ENCODE measurements at places on chromosomes 16 and 17.

GRCh38 chr16:11245988-11246387 lies 10.0 kb downstream of the SOCS1 start:
- DNase-seq, result no peak

DNA sequence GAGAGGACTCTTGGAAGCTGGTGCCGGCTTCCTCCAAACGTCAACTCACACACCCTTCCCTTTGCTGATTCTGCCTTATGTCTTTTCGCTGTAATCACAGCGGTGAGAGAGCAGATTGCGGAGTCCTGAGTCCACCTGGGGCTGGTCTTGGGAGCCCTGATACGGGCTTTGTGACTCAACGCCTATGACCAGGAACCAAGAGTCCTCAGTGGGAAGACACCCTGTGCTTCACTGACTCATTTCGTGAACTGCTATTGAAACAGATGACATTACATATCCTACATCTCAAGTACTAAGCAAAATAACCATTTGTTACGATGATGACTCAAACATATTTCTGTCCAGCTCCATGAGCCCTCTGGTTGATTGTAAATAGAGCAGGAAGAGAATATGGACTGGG lies 90.7 kb upstream of the CREBBP start:
- no peak for DNase-seq

GRCh38 chr17:77631307-77631706 lies 327.2 kb upstream of the TNRC6C start:
- no peak for DNase-seq

- DNase-seq, result no peak
Observed at GRCh38 chr17:43552229-43552837, 6.2 kb upstream of the ETV4 start.

DNA sequence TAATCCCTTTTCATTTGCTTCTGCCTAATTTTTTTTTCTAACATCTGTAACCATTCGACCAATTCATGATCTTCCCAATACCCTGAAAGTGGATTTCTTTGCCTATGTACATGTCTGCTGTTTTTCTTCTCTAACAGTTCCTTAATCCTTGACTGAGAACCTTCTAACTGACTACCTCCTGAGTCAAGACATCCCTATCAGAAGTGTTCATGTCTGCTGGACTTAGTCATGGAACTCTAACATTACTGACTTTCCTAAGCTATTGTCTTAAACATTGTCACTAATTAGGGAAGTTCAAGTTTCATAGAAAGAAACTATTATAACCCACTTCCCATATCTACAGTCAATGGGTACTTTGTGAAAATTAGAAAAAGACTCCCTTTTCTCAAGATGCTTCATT lies 52.4 kb upstream of the IRX5 start:
- no peak for DNase-seq

DNA sequence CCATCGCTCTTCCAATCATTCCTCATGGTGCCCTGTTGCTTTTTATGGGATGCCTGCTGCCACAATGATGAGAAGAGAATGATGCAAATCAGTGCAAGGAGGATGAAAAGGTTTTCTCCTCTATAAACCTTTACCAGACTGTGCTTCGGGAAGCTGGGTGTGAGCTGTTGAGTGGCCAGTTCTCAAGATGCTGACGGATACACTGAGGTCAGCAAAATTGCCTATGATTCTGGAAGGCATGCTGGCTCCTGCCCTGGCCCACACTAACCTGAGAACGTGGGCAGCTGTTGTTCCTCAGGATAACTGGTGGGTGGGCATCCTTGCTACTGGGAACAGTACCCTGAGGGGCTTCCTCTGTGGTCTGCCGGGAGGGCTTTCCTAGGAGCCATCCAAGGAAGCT lies 795 bp upstream of the PIRT start:
- no peak for DNase-seq

DNA sequence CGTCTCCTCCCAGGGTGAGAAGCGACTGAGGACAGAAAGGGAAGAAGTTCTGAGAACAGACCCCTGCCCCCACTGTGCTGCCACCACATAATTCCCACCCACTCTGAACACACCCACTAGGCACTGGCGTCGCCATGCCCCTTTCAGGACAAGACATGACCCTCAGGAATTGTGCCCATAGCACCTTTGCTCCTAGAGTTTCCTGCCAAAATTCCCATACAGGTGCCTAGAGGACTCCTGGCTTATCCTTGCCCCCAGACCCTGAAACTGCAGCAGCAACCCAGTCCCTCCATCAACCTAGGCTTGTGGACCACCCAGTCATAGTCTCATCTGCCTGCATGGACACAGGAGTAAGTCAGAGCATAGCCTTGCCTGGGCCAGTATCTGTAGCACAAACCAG lies 157.7 kb upstream of the ZNF267 start:
- DNase-seq, result no peak

GRCh38 chr16:65453646-65454045 lies 331.8 kb upstream of the CDH11 start:
- no peak for DNase-seq

- no peak for DNase-seq
Observed at GRCh38 chr17:41065829-41066624, at the start of gene KRTAP2-4. Gene KRTAP2-4, minus strand, starts transcription at chr17:41065879. Its CDS starts 34 bp downstream, at chr17:41065845.

Measured in NCI-H1105 (cell line).